ENCODE measurements at places on chromosomes 11 and 22.

DNA sequence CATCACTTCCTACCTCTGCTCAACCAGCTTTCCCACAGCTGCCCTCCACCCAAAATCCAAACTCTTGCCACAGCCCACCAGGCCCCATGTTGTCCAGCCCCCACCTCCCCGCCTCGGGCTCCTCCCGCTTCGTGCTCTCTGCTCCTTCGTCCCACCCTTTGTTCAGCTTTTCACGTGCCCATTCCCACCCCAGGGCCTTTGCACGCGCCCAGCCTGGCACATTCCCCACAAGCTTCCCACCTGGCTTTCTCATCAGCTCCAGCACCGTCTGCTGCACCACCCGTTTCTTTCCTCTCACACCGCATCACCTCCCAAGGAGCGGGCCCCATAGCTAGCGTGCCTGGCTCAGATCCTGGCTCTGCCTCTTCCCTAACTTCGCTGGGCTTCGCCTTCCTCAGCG is 54.8 kb downstream of the SCUBE1 start:
- no peak for DNase-seq

DNA sequence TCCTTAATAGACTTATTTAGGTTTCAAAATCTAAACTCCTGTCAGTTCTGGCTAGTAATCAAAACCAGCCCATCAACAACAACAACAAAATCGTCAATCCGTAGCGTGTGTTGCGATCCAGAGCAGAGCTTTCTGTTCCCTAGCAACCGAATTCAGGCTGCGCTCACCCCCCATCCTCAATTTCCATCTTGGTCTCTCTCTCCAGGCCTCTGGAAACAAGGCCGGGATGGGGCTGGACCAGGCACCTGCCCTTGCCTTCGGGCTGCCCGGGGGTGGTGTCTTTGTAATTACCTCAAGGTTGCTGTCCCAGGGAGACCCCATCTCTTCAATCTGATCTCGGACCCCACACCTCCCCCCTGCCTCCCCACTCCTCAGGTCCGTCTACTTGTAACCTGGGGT is 1341.5 kb downstream of the BRD1 start:
- no peak for DNase-seq

DNA sequence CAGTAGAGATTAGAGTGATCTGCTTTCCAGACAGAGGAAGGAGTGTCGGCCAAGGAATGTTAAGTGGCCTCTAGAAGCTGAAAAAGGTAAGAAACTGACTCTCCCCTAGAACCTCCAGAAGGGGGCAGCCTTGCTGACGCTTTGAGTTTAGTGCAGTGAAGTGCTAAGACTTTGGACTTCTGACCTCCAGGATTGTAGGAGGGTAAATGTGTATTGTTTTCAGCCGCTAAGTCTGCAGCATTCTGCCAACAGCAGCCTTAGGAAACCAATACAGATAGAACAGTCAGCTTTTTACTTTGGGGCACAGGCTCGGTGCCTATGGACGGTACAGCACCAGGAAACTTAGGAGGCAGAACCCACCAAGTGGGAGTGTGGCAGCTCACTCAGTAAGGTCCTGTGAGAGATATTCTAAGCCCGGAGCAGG is 3.6 kb upstream of the TBC1D22A start:
- peak; percentile 40 for DNase-seq

- DNase-seq, result no peak
These were observed 4.0 kb downstream of the NLRX1 start for GRCh38 chr11:119172513-119172912.

GRCh38 chr11:96869207-96869606 is 479.4 kb downstream of the JRKL start:
- no peak for DNase-seq

DNA sequence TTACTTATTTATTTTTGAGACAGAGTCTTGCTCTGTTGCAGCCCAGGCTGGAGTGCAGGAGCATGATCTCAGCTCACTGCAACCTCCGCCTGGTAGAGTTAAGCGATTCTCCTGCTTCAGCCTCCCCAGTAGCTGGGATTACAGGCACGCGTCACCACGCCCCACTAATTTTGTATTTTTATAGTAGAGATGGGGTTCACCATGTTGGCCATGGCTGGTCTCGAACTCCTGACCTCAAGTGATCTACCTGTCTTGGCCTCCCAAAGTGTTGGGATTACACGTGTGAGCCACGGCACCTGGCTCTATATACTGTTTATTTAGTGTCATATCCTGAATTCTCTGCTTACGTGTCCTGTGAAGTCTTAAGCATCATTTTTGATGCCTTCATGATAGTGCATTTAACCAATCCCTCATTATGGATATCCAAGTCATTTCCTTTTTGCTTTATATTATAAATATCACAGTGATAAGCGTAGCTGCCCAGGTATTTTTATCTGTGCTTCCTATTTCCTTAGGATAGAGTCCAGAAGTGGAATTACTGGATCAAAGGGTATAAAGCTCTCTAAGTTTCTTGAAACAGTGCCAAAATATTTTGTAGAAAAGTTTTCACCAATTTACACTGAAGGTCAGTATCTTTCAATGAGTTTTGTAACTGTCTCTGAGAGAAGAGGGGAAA is 871 bp upstream of the SIDT2 start:
- no peak for DNase-seq

DNA sequence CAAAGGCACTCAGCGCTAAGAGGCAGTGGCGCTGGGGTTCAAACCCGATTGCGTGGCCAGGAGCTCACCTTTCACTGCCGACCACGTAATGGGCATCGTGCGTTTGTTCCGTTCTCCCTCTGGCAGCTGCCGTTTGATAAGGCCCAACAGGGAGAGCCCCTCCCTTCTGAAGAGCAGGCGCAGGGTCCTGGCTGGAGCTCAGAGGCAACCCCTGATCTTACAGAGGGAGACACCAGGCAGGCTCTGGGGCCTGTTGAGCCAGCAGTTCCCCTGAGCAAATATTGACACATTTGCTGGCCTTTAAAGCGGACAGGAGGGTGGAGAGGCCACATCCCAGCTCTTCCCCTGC is 11.7 kb upstream of the C1QTNF6 start:
- DNase-seq, result no peak

DNA sequence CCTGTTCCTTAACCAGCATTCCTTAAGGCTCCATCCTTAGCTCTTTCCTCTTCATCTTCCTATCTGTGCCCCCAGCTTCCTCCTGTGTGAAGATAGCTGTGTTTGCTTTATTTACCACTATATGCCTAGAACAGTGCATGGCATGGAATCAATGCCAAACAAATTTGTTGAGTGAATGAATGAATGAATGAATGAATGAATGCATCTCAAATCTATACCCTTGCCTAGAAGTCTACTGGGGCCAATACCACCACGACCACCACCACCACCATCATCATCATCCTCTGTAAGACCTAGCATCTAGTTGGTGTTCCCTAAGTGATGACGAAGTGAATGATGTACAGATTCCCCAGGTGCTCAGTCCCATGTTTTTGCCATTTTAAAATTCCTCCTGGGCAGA is 819 bp upstream of the OTOG start:
- no peak for DNase-seq

DNA sequence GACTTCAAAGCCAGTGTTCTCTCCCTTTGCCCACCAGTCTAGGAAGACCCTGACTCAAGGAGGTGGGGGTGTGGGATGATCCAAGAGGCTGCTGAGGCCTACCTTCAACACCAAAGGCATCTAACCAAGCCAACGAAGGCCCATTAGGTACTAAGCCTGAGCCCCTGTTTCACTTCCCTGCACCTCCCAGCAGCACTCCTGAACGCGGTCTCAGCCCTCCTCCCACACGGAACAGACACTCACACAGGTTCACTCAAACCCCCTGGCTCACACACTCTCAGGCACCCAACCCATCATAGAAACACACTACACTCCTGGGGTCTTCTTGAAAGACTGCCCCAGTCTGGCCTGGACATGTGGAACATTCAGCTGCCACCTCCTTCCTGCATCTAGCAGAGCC is 40.7 kb downstream of the SLC22A12 start:
- no peak for DNase-seq

- no peak for DNase-seq
These were observed 282.8 kb downstream of the NTM start for GRCh38 chr11:131653260-131653659.

DNA sequence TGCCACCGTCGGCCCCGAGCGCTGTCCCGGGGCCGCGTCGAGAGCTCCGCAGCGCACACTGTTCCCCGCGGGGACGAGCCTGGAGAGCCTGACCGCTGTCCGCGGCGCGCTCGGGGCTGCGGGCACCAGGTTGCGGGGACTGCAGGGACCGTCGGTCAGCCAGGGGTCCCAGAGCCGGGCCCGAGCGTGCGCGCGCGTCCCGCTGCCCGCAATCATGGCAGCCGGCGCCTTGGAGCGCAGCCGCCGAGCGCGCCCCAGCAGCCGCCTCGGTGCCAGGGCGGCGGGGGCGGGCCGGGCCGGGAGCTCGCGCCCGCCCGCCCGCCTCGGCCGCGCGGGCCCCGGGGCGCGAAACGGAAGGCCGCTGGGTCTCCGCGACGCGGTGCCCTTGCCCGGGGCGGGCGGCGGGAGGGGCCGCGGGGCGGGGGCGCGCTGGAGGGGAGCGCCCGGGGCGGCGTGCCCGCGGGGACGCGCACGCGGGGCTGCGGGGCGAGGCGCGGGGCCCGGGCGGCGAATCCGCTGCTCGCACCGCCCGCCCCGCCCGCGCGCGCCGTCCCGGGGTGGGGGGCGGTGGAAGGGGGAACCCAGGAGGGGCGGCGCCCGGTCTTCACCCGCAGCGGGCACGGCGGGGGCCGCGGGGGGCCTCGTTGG is 79.4 kb upstream of the PPARA start:
- peak; percentile 65 for DNase-seq

- peak; percentile 50 for DNase-seq
These were observed 612 bp downstream of the XBP1 start for GRCh38 chr22:28799606-28800307.

DNA sequence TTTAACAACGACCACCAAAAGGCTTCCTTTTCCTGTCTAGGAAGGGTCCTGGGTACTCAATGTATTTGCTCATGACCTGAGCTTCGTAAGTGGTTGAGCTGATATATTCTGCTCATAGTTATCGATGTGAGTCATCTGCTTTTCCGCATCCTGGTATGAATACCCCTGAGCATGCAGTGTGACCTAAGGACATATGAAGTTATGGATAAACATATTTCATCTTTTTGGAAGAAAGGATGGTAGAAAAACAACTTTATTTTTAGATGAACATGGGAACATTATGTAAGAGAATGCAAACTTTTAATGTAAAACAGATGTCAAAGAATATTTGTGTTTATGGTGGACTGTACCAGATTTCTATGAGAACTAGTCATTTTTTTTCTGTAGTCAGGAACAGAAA is 28.4 kb downstream of the TRPC6 start:
- DNase-seq, result no peak

- no peak for DNase-seq
These were observed 1126.3 kb upstream of the RAG2 start for GRCh38 chr11:37724315-37724714.

- no peak for DNase-seq
These were observed 4.4 kb upstream of the ZNF280B start for GRCh38 chr22:22512951-22513350.

GRCh38 chr11:78192911-78193351 is 4.2 kb downstream of the USP35 start:
- no peak for DNase-seq

GRCh38 chr22:27318516-27318915 is 483.0 kb downstream of the MN1 start:
- no peak for DNase-seq

- DNase-seq, result no peak
These were observed 64.5 kb downstream of the C11orf91 start for GRCh38 chr11:33636104-33636503.

DNA sequence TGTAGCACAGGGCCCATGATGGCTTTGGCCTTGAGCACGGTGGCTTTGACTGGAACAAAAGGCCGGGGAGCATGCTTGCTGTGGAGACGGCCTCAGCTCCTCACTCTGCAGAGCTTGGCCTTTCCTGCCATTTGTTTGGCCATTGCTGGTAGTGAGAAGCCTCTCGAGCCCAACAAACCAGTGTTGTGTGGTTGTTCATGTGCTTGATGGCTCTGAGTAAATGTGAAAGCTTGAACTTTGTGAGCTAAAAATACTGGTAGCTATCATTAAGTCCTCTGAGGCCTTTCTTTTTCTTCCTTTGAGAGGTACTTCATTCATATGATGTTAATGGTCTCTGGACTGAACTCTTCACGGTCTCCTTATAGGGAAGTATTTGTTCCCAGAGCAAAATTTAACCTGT is 39.6 kb downstream of the NAT10 start:
- no peak for DNase-seq

GRCh38 chr11:107679255-107680024 is 32.4 kb downstream of the SLN start:
- no peak for DNase-seq

GRCh38 chr11:70411713-70412452 is 13.6 kb downstream of the CTTN start:
- no peak for DNase-seq

GRCh38 chr11:46560300-46560991 is 33.4 kb downstream of the AMBRA1 start:
- DNase-seq, result peak; percentile 16

DNA sequence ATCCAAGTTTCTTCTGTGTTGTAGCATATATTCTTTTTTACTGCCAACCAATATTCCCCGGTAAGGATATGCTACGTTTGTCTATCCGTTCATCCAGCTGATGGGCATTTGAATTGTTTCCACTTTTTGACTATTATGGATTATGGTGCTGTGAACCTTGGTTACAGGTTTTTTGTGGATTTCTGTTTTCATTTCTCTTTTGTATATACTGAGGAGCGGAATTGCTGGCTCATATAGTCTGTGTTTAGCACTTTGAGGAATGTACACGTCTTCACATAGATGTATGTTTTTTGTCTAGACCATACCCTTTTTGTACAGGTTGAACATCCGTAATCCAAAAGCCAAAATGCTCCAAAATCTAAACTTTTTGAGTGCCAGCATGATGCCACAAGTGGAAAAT is 23.6 kb downstream of the RCOR2 start:
- DNase-seq, result no peak

DNA sequence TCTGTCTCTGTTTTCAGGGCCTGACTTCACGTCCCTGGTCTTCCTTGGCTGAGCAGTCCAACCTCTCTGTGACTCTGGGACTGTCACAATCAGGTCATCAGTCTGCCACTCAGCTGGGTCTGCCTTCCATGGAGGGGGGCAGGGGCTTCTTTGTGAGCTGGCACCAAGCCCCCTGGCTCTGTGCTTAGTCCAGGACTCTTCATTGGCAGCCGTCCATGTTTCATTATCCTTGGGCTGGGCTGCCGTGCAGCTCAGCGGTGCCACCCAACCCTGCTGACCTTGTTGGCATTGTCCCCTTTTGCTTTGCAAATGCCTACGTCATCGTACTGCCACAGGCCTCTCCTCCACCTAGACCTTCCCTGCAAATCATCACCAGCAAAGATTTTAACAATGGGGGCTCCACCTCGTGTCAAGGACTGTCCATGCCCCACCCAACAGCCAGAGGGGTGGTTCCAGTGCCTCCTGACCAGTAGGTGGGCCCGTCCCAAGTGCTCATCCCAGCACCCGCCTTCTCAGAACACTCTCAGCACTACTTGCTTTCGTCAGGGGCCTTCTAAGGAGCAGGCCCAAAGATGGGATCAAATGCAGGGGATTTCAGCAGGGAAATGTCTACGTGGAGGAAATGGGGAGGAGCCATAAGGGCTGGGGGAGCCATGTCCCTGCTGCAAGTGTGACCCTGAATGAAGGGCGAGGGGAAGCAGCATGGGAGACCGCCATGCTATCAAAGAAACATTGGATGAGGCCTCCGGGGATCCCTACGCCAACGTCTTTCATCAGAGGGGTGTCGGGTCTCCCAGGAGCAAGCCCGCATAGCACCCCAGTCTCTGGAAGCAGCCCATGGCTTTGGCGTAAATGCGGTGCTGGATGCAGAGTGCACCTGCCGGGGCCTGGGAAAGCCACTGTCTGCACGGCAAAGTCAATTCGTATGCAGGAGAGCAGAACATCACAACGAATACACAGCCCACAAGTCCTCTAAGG is 18.2 kb downstream of the KRTAP5-6 start:
- DNase-seq, result no peak

- DNase-seq, result no peak
These were observed 15.8 kb upstream of the SLC36A4 start for GRCh38 chr11:93213622-93214021.

All from activated naive CD8-positive, alpha-beta T cell treated with anti-CD3 and anti-CD28 coated beads for 36 hours (primary cell).